ENCODE measurements at places on chromosomes 7 and 10. TPM values are rescaled to one million over a fixed set of nuclear protein-coding genes. Genes with fewer than 3 reads are reported as not detected.

Gene NEUROD6
- total RNA-seq: not detected

Gene GCK
- not detected for total RNA-seq

Gene PRLHR
- total RNA-seq: not detected

Gene DLX6
- total RNA-seq: not detected

Gene NUTM2A
- 0.71 TPM for total RNA-seq

Gene ARL4A
- total RNA-seq: 15.8 TPM

Gene PAX2
- not detected for total RNA-seq

Gene CFTR
- not detected for total RNA-seq

Gene LOXL4
- total RNA-seq: not detected

Gene FAM25C
- not detected for total RNA-seq

Gene SPDYE16
- 0.16 TPM for total RNA-seq

Gene EPO
- not detected for total RNA-seq

Gene ZYX
- total RNA-seq: 179 TPM

Gene OR2A12
- not detected for total RNA-seq

Gene SPOCK2
- 261 TPM for total RNA-seq

Gene GOLGA7B
- total RNA-seq: 10.4 TPM

Gene LRRC18
- total RNA-seq: not detected
